ENCODE measurements at places on chromosomes 13 and 19.

DNA sequence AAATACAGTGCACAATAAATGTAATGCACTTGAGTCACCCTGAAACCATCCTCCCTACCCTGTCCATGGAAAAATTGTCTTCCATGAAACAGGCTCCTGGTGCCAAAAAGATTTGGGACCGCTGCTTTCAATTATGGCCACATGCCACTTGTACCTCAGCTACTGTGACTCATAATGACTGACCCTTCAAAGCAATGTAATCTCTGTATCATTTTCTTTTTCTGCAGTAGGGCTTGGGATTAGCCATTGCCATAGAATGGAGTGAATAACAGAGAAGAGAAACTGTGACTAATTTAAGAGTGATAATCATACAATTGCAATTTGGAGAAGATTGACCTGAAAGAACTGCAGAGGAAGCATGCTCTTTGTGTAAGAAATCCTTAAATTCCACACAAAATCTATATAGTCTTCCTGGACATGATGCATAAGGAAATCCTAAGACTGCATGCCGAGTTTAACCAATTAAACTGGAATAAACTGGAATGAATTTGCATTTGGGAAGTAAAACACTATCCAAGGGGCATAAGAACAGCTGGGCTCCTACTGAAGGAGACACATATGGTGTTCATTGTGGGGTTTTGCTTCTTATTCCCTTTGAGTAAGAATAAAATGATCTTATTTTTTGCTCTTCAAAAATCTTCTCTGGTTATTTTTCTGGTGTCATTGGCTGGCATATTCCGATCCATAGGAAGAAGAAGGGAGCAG is 59.5 kb upstream of the SLC7A1 start:
- DNase-seq = no peak

GRCh38 chr19:18112989-18113478 is 15.5 kb downstream of the MAST3 start:
- DNase-seq = peak; percentile 68

DNA sequence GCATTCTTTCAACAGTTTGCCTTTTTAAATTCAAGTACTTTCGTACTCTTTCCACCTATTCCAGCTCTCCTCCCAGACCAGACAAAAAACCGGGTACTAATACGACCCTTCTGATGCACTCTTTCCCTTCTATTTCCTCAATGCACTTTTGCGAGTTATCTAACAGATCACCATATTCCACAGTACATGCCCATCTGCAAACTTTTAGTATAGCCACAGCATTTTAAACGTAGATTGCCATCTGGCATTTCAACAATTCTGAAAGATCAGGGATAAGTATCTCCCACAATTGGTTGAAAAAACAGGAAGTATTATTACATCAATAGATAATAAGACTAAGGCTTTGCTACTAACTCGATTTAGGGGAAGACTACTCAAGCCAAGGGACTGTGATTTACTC is 31.5 kb downstream of the RBM26 start:
- no peak for DNase-seq

DNA sequence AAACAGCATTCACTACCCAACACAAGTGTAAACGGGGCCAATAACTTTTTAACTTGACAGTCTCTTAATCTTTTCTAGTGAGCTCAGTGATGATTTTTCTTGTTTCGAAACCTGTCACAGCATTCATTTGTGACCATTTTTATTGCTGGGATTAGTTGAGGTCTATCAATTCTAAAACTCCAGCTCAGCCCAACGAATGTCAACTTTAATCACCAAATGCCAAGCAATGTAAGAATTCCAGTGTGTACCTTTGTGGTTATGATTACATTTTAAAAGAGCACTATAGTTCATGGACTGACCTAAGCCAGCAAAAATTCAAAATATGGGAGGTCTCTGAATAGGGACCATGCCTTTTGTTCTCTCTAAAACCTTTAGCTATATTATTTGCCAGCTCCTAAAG is 694.3 kb upstream of the SGCG start:
- no peak for DNase-seq

DNA sequence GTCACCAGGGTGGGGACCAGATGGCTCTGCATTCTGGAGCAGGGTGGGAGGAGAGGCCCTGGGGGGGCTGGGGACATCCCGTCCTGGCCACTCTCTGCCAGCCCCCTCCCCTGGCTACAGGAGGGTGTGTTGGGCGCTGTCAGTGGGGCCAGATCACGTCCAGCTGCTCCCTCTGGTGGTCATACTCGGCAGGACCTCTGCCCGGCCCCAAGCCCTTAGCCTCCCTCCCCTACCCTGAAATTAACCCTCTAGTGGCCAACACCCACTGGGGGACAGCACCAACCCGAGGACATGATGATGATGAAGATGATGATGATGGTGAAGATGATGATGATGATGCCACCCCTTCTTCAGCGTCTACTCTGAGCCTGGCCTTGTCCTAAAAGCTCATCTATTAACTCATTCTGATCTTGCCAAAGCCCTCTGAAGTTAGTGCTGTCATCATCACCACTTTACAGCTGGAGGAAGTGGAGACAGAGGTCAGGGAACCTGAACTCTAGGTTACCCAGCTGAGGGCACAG is 590 bp upstream of the LGI4 start:
- peak; percentile 54 for DNase-seq

GRCh38 chr13:31878495-31878894 is 139.2 kb downstream of the RXFP2 start:
- no peak for DNase-seq

DNA sequence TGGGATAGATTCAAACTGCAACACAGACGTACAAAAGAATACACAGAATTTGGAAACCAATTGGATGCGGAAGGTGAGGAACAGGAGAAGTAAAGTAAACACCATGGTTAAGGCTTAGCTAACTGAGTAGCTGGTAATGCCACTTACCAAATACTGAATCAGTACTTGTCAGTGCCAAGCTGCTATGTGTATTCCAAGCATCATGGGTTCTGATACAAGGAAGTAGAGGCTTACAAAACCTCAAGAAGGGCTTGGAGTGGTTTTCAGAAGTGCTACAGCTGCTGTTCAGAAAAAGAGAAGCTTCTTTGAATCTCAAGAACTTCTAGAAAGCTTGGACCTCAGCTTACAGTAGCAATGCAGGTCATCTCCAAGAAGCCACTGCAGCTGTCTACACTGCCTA is 35.9 kb upstream of the DCT start:
- DNase-seq = no peak

DNA sequence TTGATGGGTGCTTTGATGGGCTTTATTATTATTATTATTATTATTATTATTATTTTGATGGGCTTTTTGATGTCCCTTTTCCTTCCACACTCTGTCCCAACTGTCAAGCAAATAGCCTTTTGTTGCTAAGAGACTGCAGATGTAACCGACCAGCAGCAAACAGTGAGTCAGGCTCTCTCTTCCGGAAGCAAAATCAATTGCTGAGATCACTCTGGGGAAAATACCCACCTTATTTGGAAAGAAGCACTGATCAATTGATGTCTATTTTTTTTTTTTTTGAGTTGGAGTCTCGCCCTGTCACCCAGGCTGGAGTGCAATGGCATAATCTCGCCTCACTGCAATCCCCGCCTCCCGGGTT is 2.9 kb downstream of the LDLR start:
- DNase-seq = peak; percentile 44

DNA sequence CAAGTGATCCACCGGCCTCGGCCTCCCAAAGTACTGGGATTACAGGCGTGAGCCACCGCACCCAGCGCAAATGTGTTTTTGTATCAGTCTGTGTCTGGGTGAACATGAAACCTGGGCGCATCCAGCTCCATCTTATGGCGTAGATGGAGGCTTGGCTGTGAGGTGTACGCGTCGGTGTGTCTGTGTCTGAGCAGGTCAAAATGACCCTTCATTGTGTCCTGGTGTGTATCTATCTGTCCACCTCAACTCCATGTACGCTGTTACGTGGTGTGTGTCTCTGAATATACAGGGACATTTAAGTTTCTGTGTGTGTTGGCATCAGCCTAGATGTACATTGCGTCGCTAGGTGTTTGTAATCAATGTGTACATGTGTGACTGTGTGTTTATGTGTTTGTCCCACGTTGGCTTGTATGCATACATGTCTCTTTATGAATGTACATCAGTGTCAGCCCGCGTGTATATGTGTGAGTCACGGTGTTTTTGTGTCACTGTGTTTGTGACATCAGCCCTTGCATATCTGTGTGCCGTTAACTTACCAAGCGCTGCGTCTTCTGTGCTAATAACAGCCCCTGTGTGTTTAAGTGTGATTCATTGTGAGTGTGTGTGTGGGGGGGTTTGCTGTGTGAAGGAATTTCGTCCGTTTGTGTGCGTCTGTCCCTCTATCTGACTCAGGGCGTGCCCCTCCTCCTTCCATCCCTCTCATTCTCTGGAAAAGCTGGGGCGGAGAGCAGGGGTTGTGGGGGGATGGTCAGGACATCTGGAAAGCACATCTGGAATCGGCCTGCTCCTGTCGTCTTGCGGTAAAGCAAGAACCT is 6.4 kb downstream of the AXL start:
- no peak for DNase-seq

GRCh38 chr13:109874484-109875454 is 88.4 kb upstream of the IRS2 start:
- no peak for DNase-seq

- no peak for DNase-seq
Observed at GRCh38 chr13:45289936-45290563, 50.9 kb downstream of the TPT1 start.

DNA sequence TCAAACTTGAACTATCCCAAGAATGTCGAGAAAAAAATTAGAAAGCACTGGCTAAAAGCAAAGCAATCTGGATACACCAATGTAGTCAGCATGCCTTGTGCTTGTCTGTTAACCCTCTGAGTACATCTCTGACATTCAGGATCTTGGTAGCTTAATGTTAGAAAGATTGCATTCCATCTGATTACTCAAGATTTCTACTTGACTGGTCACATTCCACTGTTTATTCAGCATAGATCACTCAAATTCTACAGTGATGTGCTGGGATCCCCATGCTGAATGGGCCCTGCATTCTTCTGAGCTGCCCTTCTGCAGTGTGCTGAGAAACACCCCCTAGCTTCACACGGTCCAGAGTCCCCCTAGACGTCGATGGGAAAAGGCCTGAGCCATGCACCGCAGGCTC is 295.4 kb upstream of the MAB21L1 start:
- no peak for DNase-seq

- DNase-seq = no peak
Observed at GRCh38 chr13:34591129-34591528, 350.9 kb upstream of the NBEA start.

- DNase-seq = no peak
Observed at GRCh38 chr19:48841571-48841970, 5.3 kb upstream of the HSD17B14 start.

- DNase-seq = no peak
Observed at GRCh38 chr19:7471696-7472615, 16.9 kb downstream of the PEX11G start.

DNA sequence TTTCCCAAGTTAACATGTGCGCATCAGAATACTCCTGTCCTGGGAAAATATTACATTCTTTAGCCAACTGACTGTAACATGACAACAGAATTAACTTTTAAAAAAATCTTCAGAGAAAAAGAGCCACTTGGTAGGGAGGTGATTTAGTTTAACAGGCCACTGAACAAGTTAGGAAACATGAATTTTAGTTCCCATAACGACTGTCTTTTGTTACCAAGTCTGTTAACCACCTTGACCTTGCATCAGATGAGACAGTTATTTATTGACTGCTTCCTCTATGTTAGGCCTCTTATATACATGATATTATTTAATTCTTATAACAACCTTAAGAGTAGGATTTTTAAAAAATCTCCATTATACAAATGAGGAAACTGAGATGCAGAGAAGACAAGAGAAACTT is 268.6 kb downstream of the NDFIP2 start:
- no peak for DNase-seq

DNA sequence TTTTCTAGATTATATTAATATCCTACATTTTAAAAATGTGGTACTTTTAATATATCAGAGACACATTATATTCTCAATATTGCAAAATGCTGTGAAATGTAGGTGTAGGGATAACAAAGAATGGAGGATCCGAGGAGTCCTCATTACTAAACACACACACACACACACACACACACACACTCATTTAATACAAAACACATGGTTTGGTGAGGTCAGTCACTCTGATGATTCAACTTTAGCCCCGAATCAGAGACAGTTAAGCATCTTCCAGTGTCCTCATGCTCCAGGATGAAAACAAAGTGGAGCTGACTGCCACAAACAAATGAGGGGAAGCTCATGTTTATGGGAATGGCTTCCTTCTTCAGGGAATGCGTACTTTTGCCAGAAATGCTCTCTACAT is 147.5 kb downstream of the CYSLTR2 start:
- DNase-seq = no peak

DNA sequence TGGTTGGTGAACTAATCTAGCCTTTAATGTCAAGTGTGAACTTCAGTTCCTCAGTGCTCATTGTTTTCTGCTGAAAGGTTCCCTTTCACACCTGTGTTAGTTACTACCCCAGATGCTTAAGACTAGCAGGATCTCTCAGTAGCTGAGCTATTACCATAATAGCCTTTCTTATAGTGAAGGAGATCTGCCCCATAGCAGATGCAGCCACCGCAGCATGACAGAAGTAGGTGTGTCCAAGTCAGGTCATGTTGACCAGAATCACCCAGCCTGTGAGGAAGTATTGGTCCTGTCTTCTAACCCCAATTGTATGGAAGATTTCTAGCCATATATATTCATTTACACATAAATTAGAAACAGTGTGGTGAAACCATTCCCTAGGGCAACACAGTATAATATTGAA is 37.3 kb downstream of the ZAR1L start:
- DNase-seq = no peak

GRCh38 chr13:114212158-114212495 is 22.6 kb upstream of the CDC16 start:
- no peak for DNase-seq

DNA sequence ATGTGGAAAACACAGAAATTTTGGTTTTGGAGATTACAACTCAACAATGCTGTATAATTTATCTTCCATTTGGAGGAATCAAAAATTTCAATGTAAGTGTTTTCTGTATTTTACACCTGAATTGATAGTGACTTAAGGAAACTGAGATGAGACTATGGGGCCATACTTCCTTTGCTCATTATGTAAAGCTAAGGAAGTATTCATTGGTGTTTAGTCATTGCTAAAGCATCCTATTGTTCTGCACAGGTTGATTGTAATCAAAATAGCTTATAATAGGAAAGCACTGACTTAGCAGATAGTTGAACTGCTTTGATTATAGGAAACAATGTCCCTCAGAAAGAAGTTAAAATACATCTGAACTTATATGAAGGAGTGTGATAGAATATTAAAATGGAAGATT is 244.4 kb upstream of the SLITRK5 start:
- no peak for DNase-seq

- DNase-seq = no peak
Observed at GRCh38 chr13:44860454-44860853, 128.8 kb downstream of the NUFIP1 start.

DNA sequence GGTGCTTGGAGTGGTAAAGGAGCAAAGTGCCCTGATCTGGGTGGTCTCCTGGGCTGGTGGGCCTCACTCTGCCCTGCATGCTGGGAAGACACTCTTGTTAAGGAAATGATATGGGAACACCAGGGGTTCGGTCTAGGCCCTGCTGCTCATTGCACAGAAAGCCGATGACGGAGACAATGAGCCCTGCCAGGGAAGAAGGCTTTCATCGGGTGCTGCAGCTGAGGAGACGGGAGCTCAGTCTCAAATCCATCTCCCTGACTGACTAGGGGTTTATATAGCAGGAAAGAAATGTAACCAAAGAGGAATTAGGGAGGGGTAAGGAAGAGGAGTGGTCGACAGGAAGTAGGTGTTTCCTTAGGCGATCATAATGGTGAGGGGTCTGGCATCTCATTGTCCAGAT is 253.4 kb downstream of the TEX29 start:
- DNase-seq = no peak
